WERI-Rb-1 (cell line): ENCODE measurements at places on chromosomes 6 and 20.

- DNase-seq: peak; percentile 48
Measured at GRCh38 chr6:156280065-156280464, 497.1 kb upstream of the ARID1B start.

GRCh38 chr6:122049341-122049740 lies 350.1 kb upstream of the HSF2 start:
- DNase-seq: no peak

GRCh38 chr6:34155471-34156300 lies 9.8 kb upstream of the GRM4 start:
- peak; percentile 25 for DNase-seq

GRCh38 chr6:6386010-6386409 lies 65.5 kb upstream of the F13A1 start:
- DNase-seq: no peak
